Cerebellum (tissue), 4 donors: ENCODE measurements at places on chromosomes 6 and 20. TPM values are rescaled to one million over a fixed set of nuclear protein-coding genes. Genes with fewer than 3 reads are reported as not detected.

DNA sequence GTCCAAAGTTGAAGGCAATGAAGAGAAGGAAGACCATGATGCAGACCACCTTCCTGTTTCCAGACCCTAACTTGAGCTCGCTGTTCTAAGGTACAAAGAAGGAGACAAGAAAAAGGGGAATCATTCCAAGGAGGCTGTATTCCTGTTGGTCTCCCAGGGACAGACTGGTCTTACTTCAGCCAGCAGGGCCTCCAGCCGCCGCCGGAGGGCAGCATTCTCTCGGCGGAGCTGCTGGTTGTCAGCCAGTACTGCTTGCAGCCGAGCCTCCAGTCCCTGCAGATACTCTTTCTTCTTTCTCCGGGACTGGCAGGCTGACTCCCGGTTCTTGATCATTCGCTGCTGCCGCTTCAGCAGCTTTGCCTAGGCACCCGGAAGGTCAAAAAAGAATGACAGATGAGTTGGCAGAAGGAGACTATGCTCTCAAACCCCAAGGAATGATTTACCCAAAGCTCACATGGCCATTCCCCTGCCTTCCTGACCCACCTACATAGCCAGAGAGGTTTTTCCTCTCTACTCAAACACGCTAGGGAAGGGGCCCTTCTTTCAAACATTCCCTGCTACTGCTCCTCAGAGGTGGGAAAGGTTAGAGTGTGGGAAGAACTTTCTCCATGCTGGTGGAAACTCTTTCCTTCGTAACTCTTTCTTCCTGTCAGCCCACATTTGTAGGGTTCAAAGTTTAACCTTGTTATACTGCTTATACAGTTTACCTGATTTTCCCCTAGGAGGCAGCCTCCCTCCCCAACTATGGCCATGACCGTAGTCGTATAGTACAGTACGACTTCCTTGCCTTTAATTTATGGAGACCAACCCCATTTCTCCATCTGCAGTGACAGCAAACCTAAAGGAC is 9.0 kb downstream of the ATF6B start:
- DNase-seq: peak; percentile 92

GRCh38 chr6:110876806-110877564 is 2.4 kb downstream of the AMD1 start:
- DNase-seq: no peak

GRCh38 chr20:36919715-36920333 is 31.7 kb downstream of the SAMHD1 start:
- peak; percentile 69 for DNase-seq

- no peak for DNase-seq
Measured at GRCh38 chr6:2827142-2827541, 14.5 kb downstream of the SERPINB1 start.

GRCh38 chr20:17662333-17663039 is 19.6 kb downstream of the RRBP1 start:
- no peak for DNase-seq

- DNase-seq: no peak
Measured at GRCh38 chr6:37406726-37407341, 26.2 kb upstream of the CMTR1 start.

DNA sequence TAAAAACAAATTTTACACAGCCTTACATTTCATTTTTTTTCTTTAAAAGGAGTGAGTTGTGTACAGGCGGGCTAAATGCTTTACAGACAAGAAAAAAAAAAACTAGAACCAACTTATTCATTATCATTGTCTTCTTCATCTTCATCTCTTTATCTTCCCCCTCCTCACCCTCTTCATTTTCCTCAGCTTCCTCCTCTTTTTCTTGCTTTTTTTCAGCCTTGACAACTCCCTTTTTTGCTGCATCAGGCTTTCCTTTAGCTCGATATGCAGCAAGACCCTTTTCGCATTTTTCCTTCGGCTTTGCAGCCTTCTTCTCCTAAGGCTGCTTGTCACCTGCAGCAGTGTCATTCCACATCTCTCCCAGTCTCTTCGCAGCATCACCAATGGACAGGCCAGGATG is 86.9 kb upstream of the GCM1 start:
- no peak for DNase-seq

TRIM10 gene
- total RNA-seq: 0.36 TPM

GNMT gene
- total RNA-seq: 0.36 TPM

PDE10A gene
- 41.5 TPM for total RNA-seq
